ENCODE measurements at places on chromosomes 7 and 10. TPM values are rescaled to one million over a fixed set of nuclear protein-coding genes. Genes with fewer than 3 reads are reported as not detected.

GRCh38 chr10:4059471-4060138, 274.6 kb upstream of the KLF6 start:
- no peaks in the 10 kb centered on the region for H3K36me3 ChIP-seq
- no peak overlapping the region for H3K27ac ChIP-seq
- peaks cover 11% of the 10 kb centered on the region for H3K4me1 ChIP-seq
- no peak overlapping the region for H3K4me3 ChIP-seq

FAM25A gene
- not detected for total RNA-seq

DNA sequence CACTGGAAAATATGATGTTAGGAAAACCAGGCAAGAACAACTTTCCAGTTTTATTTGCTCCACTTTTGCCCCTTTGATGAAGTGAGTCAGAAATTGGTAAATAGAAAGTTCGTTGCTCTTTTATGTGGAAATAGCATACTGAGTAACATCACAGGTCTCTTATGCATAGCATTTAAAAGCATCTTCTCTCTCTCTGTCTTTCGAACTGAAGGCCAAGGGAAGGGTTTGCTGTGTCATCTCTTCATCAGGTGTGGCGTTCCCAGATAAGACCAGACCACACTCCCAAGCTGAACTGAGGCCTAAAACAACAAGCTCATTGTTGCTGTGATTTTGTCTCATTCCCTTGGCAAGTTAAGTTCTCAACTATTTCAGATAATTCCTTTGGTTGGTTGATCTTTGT, 131.8 kb upstream of the GRB10 start:
- no peak overlapping the region for H3K4me3 ChIP-seq
- no peaks in the 10 kb centered on the region for H3K36me3 ChIP-seq
- no peak overlapping the region for H3K27ac ChIP-seq
- peaks cover 2% of the 10 kb centered on the region for H3K27me3 ChIP-seq

UCN3 gene
- not detected for total RNA-seq

DNA sequence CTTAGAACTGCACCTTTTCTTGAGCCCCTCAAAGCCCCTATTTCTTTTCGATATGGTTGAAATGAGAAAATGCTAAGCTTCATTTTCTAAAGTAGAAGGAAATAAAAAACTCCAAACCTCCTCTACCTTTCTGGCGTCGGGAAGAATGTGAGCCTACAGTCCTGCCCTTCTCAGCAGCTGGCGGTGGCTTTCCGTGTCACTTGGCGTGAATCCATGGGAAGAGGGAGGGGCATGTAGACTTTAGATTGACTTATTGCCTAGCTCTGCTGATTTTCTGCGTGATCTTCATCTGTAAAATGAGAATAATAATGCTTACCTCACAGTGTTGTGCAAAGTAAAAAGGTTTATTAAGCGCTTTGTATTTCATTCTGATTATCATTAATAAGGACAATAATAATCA, 35.0 kb downstream of the PRR15 start:
- DNase-seq, result no peak
- no peak overlapping the region for H3K4me3 ChIP-seq
- H3K27ac ChIP-seq, result no peak overlapping the region
- no peaks in the 10 kb centered on the region for H3K4me1 ChIP-seq

GIMAP7 gene
- total RNA-seq, result 42.4 TPM

DNA sequence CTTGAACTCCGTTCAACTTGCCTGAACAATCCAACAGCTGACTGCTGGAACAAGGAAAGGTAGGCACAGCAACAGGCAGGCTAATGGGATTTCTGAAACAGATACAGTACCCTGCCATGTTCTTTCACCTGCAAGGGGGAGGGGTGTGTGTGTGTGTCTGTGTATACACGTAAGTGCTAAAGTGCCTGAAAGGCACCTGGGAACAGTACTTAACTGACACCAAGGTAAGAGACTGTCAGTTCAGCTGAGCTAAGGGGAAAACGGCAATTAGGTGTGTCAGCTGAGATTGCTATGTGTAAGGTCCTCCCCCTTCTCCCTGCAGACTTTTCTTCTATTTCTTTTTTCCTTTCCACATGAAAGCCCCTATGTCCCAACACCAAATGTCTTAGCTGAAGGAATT, 27.0 kb downstream of the NAMPT start:
- no peak for DNase-seq
- H3K4me3 ChIP-seq, result no peak overlapping the region
- H3K27ac ChIP-seq, result no peak overlapping the region
- H3K27me3 ChIP-seq, result no peaks in the 10 kb centered on the region
- H3K4me1 ChIP-seq, result no peaks in the 10 kb centered on the region

- H3K27ac ChIP-seq, result no peak overlapping the region
- no peaks in the 10 kb centered on the region for H3K27me3 ChIP-seq
- peaks cover 16% of the 10 kb centered on the region for H3K4me1 ChIP-seq
- no peak for DNase-seq
Observed at GRCh38 chr10:117464176-117464575, 78.4 kb upstream of the EMX2 start.

- H3K4me3 ChIP-seq, result no peak overlapping the region
- peaks cover 13% of the 10 kb centered on the region for H3K4me1 ChIP-seq
- peaks cover 5% of the 10 kb centered on the region for H3K27me3 ChIP-seq
- H3K36me3 ChIP-seq, result no peaks in the 10 kb centered on the region
- no peak for DNase-seq
Observed at GRCh38 chr7:142815134-142815533, 39.7 kb upstream of the EPHB6 start.

DNA sequence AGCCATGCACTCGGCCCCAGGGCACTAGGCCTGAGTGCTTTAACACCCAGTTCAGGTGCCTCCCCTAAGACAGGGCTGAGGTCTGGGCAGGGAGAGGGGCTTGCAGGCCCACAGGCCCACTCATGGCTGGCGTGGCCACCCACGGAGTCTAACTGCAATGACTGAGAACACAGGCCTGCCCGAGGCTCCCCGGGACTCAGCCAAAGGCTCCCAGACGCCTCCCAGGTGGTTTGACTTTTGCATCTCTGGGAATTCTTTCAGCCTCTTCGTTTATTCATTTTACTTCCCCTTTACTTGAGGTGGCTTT, 37.3 kb downstream of the PTPRN2 start:
- H3K36me3 ChIP-seq, result no peaks in the 10 kb centered on the region
- H3K4me1 ChIP-seq, result no peaks in the 10 kb centered on the region
- H3K27me3 ChIP-seq, result no peaks in the 10 kb centered on the region
- H3K4me3 ChIP-seq, result no peak overlapping the region

DNA sequence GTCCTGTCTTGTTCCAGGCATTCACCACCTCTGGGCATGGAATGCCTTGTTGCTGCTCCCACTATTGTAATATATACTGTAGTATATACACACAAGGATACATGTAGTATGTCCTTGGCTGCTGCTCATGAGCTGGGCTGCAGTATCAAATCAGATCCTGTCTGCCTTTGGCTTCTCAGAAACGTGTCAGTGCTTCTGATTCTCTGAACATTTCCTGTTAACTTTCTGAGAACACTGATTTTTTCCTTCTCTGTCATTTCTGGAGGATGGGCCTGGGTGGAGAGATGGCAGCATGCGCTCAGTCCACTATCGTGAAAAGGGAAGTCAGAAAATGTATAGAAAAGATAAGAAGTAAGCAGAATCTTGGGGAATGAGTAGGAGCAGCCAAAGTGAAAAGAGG, 12.2 kb downstream of the SFTPA2 start:
- H3K36me3 ChIP-seq, result no peaks in the 10 kb centered on the region
- no peaks in the 10 kb centered on the region for H3K4me1 ChIP-seq
- H3K4me3 ChIP-seq, result no peak overlapping the region
- peaks cover 3% of the 10 kb centered on the region for H3K27me3 ChIP-seq
- no peak overlapping the region for H3K27ac ChIP-seq
- DNase-seq, result no peak

DNA sequence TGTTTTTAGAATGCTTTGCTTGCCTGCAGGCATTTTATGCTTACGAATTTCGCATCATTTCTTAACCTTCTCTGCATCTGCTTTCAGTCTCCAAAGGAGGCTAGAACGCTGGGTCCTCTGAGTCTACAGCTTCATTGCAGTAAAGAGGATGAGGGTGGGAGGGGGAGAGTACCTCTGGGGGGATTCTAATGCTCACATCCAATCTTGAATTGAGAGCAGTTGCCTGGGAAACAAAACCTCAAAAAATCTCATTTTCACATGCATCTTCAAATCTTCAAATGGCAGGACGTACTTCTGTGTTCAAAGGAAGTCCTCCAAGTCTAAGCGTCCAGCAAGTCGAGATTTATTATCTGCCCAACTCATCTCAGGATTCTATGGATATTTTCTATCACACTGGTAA, 100.7 kb upstream of the PRKCQ start:
- no peak overlapping the region for H3K4me3 ChIP-seq
- H3K4me1 ChIP-seq, result no peaks in the 10 kb centered on the region
- H3K27me3 ChIP-seq, result peaks cover 5% of the 10 kb centered on the region
- no peaks in the 10 kb centered on the region for H3K36me3 ChIP-seq
- H3K27ac ChIP-seq, result no peak overlapping the region

- H3K27me3 ChIP-seq, result no peaks in the 10 kb centered on the region
- no peaks in the 10 kb centered on the region for H3K4me1 ChIP-seq
- H3K36me3 ChIP-seq, result no peaks in the 10 kb centered on the region
- no peak for DNase-seq
Observed at GRCh38 chr7:50204581-50204980, 99.9 kb upstream of the IKZF1 start.

- no peak overlapping the region for H3K4me3 ChIP-seq
- H3K27ac ChIP-seq, result no peak overlapping the region
- DNase-seq, result peak; percentile 50
- H3K4me1 ChIP-seq, result peaks cover 13% of the 10 kb centered on the region
- no peaks in the 10 kb centered on the region for H3K36me3 ChIP-seq
Observed at GRCh38 chr7:134513169-134513752, 14.1 kb upstream of the AKR1B10 start.

- H3K4me3 ChIP-seq, result no peak overlapping the region
- peaks cover 7% of the 10 kb centered on the region for H3K4me1 ChIP-seq
- no peak for DNase-seq
- H3K27me3 ChIP-seq, result no peaks in the 10 kb centered on the region
- no peaks in the 10 kb centered on the region for H3K36me3 ChIP-seq
- no peak overlapping the region for H3K27ac ChIP-seq
Observed at GRCh38 chr10:28980264-28980663, 302.9 kb downstream of the BAMBI start.

DNA sequence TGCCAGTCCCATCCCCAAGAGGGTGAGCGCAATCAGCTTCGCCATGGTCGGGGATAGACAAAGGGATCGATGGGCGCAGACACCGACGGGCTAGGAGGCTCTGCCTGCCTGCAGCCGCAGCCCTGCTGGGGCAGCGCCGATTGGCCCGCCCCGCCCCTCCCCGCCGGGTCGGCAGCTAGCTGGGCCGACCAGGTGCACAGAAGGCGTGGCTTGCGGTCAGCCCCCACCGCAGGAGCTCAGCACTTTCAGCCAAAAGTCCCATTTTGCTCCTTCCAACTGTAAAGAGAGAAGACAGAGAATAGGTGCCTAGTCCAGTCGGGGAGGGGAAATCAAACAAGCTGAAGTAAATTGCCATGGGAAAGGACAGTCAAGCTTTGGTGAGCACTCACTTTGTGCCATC, at the start of gene PON1:
Gene PON1, minus strand, starts transcription at position 102 of the 400 bp plus-strand sequence. Its CDS starts 57 bp downstream, at position 45.
- no peaks in the 10 kb centered on the region for H3K4me1 ChIP-seq
- H3K36me3 ChIP-seq, result no peaks in the 10 kb centered on the region
- no peak within 1 kb of the TSS for H3K27ac ChIP-seq
- H3K27me3 ChIP-seq, result peaks cover 10% of the 10 kb centered on the region
- DNase-seq, result no peak
- no peak within 1 kb of the TSS for H3K4me3 ChIP-seq

SPAG6 gene
- not detected for total RNA-seq

DNA sequence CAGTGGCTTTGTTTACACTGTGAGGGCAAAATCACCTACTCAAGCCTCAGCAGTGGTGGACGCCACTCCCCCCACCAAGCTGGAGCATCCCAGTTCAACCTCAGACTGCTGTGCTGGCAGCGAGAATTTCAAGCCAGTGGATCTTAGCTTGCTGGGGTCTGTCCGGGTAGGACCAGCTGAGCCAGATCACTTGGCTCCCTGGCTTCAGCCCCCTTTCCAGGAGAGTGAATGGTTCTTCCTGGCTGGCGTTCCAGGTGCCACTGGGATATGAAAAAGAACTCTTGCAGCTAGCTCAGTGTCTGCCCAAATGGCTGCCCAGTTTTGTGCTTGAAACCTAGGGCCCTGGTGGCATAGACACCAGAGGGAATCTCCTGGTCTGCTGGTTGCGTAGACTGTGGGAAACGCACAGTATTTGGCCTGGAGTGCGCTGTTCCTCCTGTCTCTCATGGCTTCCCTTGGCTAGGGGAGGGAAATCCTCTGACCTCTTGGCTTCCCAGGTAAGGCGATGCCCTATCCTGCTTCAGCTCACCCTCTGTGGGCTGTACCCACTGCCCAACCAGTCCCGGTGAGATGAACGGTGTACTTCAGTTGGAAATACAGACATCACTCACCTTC, 398.5 kb downstream of the ATRNL1 start:
- H3K27me3 ChIP-seq, result no peaks in the 10 kb centered on the region
- no peak for DNase-seq
- H3K36me3 ChIP-seq, result no peaks in the 10 kb centered on the region
- no peak overlapping the region for H3K4me3 ChIP-seq

GRCh38 chr10:132463333-132464255, 66.6 kb downstream of the PWWP2B start:
- no peak overlapping the region for H3K4me3 ChIP-seq
- no peak for DNase-seq
- no peaks in the 10 kb centered on the region for H3K27me3 ChIP-seq
- H3K27ac ChIP-seq, result no peak overlapping the region
- no peaks in the 10 kb centered on the region for H3K36me3 ChIP-seq

GRCh38 chr7:5351507-5352265, 68.9 kb downstream of the SLC29A4 start:
- no peaks in the 10 kb centered on the region for H3K27me3 ChIP-seq
- no peaks in the 10 kb centered on the region for H3K4me1 ChIP-seq
- H3K36me3 ChIP-seq, result peaks cover 32% of the 10 kb centered on the region
- DNase-seq, result no peak
- H3K27ac ChIP-seq, result no peak overlapping the region
- H3K4me3 ChIP-seq, result no peak overlapping the region

GRCh38 chr7:2525658-2526630, 6.4 kb downstream of the LFNG start:
- no peaks in the 10 kb centered on the region for H3K27me3 ChIP-seq
- no peaks in the 10 kb centered on the region for H3K36me3 ChIP-seq

DNA sequence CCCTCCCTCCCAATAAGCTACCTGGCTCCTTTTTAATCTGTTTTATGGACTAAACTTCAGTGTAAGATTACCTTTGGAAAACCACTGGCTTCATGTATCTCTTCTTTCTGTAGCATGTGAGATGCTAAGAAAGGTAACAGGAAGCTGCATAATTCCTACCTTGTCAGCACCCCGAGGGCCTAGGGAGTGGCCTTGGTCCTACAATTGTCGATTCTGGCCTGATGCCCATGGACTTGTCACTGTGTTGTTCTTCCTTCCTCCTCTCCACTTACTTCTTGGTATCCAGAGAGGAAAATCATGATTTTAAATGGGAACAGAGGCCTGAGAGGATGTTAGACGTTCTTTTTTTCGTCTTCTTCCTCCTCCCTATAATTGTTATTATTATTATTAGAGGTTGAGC, 42.9 kb upstream of the PDZD8 start:
- H3K4me3 ChIP-seq, result no peak overlapping the region
- no peaks in the 10 kb centered on the region for H3K4me1 ChIP-seq
- no peaks in the 10 kb centered on the region for H3K27me3 ChIP-seq
- H3K36me3 ChIP-seq, result no peaks in the 10 kb centered on the region
- DNase-seq, result no peak

DNA sequence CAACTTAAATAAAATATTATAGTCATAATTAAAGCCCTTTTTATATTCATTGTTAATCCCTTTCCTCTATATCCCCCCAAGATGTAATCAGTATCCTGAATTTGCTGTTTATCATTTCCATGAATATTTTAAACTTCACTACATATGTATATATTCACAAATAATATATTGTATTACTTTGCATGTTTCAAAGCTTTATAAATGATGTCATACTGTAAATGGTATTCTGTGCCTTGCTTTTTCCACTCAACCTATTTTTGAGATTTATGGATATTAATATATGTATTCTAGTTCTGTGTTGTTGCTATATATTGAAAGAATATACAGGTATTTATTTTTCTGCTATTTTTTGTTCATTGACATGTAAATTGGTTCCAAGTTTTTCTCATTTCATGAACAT, 173.1 kb downstream of the CCDC71L start:
- no peak for DNase-seq
- no peaks in the 10 kb centered on the region for H3K27me3 ChIP-seq
- H3K27ac ChIP-seq, result no peak overlapping the region

All from endothelial cell of umbilical vein (primary cell).